ENCODE measurements at places on chromosomes 1 and 21.

DNA sequence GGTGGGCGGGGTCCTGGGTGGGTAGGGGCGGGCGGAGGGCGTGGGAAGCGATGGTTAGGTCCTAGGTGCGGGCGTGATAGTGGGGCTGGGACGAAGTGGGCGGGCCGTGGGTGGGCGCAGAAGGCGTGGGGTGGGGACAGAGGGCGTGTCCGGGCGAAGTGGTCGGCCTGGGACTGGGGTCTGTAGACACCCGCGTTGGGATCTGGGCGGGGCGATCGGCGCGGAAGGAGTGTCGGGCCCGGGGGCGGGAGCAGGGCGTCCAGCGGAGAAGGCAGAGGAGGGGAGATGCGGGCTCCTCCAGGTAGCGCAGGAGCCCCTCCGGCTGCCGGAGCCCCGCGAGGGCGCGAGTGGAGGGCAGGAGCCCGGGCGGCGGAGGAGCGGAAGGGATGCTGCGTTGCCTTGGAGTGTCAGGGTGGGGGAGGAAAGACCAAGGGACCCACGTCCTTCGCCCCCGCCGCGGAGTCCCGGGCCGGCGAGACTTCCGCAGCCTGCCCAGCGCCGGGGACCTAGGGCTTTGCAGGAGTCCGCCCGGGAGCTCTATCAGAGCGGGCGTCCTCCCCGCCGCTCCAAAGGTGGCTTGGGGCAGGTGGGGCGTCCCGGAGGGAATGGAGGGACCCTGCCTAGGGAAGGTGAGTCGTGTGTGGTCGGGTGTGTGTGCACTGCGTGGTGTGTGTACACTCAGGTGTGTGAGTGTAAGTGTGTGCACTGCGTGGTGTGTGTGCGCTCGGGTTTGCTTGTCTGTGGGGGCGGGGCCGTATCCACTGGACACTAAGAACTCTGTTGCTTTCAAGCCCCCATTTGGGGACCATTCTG is 27.0 kb upstream of the PRSS38 start:
- peak; percentile 67 for DNase-seq

DNA sequence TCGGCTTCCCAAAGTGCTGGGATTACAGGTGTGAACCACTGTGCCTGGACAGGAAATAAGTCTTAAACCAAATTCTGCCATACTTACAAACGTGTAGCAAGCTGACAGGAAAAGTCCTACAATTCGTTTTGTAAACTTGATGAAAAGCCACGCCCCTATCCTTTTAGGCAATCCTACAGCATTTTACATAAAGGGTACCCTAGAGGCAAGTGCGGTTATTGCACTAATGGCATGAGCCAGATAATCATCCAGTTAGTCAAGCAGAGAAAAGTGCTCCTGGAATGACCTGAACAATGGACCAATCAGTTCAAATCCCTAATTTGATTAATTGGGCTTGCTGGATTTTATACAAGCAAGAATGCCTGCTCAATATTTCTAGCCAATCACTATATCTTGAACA is 338.2 kb downstream of the KIF26B start:
- no peak for DNase-seq

GRCh38 chr1:147486876-147487656 is 54.2 kb upstream of the BCL9 start:
- no peak for DNase-seq

DNA sequence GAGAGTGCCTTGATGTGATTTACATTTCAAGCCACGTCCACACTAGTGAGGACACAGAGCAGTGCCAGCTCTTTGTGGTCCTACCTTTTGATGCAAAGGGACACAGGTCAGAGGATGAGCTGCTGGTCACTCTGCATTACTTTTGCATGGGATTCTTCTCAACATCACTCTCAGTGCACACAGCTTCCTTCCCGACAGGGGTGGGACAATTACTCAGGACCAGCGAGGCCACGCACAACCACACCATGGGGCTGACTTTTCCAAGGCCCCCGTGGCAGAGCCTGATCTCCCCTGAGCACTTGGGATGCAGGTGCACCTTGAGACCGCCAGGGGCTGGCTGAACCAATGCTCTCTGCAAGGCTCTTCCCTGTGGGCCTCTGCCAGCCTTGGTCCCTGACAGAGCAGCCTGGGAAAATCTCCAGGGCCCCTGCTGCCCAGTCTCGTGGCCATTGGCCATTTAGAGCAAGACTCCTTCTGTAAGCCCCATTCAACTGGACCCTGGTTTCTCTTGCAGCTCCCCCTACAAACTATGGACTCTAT is 13.2 kb upstream of the PRAMEF12 start:
- DNase-seq: no peak

- DNase-seq: no peak
These were observed 16.4 kb downstream of the RNU5D-1 start for GRCh38 chr1:44714532-44714931.

DNA sequence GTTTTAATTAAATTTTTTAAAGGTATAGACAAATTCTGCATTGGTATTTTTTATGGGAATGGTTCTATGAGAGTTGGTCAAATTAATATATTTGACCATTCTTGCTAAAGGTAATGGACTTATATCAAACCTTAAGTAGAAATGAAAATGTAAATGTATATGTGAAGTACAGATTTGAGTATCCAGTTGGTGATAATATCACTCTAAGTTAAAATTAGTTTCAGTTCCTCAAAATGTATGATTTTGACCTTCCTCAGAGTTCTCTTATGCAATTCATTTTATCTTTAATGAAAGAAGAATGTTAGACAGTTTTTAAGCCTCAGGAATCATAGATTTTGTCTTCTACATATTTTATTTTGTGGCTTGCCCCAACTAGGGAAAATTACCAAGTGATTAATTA is 1291.5 kb upstream of the B3GALT2 start:
- DNase-seq: no peak

DNA sequence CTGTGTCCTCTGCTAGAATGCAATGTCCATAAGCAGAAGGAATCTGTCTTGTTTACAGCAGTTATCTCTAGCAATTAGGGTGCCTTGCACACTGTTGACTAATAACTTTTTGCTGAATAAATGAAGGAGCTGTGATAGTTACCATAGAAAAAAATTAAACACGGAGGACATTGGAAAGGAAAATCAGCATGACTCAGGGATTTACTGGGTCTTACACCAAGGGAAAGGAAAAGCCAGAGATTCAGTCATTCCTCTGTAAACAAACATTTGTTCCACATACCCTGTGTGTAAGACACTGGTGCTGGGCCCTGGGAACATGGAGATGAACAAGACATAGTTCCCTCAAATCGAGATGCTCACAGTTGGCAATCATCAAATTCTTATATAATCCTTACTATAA is 183.3 kb downstream of the PTGER3 start:
- no peak for DNase-seq

GRCh38 chr1:183720028-183720427 is 66.9 kb upstream of the APOBEC4 start:
- no peak for DNase-seq

DNA sequence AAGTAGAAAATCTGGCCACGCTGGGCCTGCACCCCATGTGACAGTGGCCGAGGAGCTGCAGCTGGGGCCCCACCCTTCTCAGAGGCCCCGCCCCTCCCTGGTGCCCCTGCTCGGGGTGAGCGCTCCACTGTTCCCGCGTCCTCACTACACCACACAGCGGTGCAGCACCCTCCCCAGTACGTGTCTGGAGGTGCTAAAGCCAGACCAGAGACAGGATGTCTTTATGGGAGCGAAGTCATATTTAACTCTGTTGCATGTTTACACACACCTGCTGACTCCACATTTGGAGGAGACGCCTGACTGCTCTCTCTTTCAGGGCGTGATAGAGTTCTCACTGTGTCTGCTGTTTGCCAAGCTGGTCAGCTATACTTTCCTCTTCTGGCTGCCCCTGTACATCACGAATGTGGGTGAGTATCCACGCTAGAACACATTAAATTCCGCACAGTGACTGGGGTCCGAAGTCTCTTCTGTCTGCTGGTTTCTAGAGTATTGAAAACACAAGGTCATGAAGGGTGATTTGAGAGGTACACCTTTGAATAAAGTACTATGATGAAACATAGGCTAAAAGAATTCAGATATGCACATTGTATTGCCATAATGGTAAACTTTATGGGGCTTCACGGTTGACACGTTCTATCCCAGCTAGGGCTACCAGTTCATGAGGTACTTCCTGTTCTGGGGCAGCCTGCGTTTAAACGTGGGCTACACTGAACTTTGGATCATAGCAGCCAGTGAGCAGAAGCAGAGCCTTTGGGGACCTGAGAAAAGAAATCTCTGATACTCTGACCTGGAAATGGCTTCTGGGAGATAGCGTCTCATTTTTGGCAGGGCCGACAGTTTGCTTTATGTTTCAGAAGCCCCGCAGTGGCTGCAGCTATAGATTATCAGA is 48.4 kb downstream of the SLC37A1 start:
- no peak for DNase-seq

DNA sequence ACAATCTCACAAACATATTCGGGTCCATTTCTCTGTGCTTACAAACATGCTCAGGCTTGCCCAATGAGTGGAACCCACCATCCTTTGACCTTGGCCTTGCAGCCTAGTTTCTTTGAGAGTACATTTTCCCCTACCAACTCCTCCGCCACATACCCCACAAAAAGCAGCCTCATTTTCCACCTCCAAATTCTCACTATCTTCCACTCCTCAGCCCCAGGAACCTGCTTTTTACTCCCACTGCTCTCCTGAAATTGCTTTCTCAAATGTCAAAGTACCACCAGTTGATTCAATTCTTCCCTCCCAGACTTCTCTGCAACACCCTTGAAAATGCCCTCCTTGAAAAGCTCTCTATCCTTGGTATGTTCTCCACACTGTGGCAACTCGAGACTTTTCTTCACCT is 103.8 kb downstream of the RUNX1 start:
- no peak for DNase-seq

GRCh38 chr1:198741744-198742143 is 102.9 kb downstream of the PTPRC start:
- DNase-seq: no peak

DNA sequence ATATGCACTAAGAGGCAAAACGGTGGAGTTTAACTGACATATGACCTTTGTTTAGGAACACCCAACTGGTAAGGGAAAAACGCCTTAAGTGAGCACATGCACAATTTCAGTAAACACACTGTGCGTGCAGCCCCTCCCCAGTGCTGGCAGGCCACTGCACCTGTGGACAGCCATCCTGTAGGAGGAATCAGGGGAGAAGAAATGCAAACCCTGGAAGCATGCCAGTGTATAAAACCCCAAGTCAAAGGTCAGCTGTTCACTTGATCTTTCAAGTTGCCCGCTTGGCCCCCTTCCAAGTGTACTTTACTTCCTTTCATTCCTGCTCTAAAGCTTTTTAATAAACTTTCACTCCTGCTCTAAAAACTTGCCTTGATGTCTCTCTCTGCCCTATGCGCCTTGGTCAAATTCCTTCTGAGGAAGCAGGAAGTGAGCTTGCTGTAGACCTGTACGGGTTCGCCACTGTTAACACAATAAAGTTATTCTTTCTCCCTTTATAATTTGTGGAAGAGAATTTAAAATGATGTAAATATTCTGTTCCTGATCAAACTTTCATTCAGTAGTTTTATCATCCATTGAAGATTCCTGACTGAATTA is 31.8 kb downstream of the USP25 start:
- DNase-seq: no peak

DNA sequence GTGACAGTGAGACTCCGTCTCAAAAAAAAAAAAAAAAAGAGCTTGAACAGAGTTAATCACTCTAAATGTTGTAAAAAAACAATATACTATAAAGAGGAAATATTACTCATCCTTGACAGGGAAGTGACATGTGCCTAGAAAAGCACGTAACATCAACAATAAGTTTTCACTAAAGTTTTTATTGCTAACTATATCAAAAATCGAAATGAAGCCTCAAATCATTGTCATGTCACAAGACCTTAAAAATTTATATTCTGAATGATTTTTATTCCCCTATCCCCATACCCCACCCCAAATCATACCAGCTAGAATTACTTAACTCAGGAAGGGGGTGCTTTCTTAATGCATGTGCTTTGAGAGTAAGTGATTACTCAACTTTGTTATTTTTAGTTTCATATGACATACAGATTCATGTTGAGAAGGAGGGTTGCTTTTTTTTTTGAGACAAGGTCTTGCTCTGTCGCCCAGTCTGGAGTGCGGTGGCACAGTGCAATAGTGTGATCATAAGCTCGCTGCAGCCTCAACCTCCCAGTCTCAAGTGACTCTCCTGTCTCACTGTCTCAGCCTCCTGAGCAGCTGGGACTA is 53.6 kb upstream of the MUTYH start:
- no peak for DNase-seq

DNA sequence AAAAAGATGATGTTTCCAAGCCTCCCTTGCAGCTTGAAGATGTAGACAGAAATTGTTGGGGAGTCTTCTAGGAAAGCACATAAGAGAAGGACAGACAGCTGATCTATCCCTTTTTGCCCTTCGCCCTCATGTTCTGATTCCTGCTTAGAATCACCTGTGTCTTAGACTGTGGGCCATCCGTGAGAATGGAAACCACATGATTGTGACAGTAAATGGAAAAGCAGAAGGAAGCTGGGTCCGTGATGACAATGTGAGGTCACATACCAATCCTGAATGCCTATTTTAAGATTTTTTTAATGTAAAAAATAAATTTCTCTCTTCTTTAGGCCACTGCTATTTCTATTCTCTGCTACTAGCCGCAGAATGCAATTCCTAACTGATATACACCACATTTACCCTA is 67.7 kb upstream of the C1orf87 start:
- DNase-seq: no peak

GRCh38 chr1:181936269-181936668 is 125.2 kb downstream of the ZNF648 start:
- DNase-seq: no peak

GRCh38 chr1:201167041-201167991 is 13.0 kb upstream of the TMEM9 start:
- no peak for DNase-seq

DNA sequence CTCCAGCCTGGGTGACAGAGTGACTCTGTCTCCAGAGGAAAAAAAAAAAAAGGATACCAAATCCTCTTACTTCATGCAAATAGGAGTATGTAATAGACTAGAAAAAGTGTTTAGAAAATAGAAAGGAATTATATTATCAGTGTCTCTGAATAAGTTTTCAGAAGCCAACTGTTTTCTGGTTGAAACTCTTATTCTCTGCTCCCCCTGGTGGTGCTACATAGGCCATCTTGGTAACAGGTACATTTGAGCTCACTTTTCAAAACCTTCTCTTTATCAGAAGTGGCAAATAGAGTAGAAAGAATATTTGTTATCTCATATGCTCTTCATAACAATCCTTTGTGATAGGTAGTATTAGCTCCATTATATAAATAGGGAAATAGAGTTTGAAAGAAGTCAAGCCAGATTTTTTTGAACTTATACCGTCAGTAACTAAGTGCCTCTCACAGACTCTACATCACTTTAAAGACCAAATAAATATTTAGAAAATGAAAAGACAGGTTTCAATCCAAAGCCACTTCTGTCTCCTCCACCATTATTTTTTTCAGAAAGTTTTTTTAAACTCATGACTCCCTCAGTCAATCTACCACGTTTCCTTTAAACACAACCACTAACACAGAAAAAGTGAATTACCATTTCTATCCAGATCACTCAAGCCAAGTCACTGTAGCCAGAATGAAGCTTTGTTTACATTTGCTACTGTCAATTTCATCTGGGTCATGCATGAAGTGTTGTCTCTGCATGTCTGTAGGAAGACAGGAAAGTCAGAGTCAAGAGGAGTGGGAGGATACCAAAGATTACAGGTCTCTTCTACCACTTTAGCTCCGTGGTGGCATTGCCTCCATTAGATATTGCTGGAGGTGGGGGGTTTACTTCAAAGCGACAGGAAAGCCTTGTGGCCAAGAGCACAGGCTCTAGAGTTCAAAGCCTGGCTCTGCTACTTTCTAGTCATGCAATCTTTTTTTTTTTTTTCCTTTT is 45.6 kb downstream of the IL23R start:
- peak; percentile 57 for DNase-seq
